ENCODE measurements at places on chromosomes 11 and 22.

GRCh38 chr11:66562907-66563583, 5.4 kb downstream of the CTSF start:
- DNase-seq = no peak

GRCh38 chr11:110069158-110069737, 23.9 kb upstream of the ZC3H12C start:
- peak; percentile 80 for DNase-seq

- DNase-seq = no peak
Measured at GRCh38 chr22:45425531-45426265, 12.2 kb downstream of the RIBC2 start.

- DNase-seq = peak; percentile 74
Measured at GRCh38 chr11:46696212-46696558, 4.2 kb downstream of the ARHGAP1 start.

DNA sequence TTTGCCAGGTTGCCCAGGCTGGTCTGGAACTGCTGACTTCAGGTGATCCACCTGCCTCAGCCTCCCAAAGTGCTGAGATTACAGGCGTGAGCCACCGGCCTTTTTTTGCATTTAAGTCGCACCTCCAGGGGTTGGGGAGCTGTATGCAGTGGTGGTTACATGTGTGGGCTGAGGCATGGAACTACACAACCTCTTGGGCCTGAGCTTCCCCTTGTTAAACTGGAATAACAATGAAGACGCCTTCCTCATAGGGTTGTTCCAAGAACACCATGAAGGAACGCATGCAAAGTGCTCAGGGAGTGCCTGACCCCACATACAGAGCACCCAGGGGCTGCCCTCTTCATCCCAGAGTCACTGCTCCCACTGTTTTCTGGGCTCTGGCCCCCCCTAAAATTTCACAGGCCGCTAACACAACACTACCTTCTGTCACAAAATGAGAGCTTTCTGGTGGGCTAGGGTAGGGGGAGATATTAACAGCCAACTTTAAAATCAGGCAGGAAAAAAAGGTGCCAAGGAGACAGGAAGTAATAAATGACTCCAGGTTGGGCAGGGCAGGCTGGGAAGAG, 1.3 kb upstream of the FAM118A start:
- no peak for DNase-seq

DNA sequence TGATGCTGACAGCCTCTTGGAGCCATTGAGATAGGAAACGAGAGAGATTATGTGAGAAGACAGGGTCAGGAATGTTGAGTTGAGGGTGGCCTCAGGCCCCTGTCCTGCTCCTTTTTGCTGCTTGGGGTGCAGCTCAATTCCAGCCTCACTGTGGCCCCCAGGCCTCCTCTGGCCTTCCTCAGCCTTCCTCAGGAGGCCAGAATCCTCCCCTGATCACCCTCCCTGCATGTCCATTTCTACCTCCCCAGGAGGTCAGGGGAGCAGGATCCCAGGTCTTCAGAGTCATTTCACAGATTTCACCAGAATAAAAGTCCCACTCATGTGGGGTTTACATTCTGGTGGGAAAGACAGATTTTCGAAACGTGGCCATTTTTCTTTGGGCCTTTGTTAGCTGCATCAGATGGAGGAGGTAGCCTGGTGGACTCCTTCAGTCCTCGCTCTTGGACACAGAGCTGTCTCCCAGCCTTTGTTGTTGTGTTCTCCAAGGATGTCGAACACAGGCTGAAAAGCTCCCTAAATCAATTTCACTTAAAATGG, 2.2 kb upstream of the KCNQ1OT1 start:
- no peak for DNase-seq

GRCh38 chr22:46747646-46748045, 9.6 kb upstream of the CERK start:
- DNase-seq = no peak

- DNase-seq = peak; percentile 67
Measured at GRCh38 chr22:20867179-20868024, 8.6 kb downstream of the SNAP29 start.

DNA sequence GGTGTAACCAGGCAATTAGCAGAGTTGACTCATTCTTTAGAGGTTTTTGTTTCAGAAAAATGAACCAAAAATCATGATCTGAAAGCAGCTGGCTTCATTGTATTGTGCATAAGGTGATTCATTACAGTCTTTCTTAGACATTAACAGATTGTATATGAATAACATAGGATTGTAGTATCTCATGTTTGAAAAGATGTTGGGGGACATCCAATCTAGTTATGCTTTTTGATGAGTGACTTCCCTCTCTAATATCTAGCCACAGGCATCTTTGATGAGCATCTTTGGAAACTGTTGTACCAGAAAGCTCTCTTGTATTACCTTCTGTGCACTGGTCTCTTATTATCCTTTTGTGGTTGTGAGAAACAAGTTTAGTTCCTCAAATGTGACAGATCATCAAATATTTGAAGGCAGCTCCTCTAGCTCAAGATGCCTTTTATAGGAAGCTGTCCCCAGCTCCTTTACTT, 8.3 kb downstream of the GRK3 start:
- no peak for DNase-seq

DNA sequence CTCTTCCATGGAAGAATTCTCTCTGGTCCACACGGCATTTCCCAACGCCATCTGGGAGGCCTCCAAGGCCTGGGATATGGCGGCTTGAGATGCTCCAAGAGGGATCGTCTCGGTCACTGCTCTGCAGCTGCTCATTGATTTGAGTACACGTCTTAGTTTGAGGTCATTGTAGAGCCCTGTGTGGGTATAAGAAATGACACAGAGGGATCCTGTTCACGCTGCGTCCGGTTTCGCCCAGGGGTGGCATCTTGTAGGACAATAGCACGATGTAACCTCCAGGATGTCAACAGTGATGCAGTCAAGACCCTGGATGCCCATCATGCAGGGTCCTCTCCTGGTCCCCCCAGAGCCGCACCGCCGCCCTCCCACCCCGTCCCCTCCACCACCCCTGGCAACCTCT, 564.6 kb downstream of the BRD1 start:
- DNase-seq = no peak

DNA sequence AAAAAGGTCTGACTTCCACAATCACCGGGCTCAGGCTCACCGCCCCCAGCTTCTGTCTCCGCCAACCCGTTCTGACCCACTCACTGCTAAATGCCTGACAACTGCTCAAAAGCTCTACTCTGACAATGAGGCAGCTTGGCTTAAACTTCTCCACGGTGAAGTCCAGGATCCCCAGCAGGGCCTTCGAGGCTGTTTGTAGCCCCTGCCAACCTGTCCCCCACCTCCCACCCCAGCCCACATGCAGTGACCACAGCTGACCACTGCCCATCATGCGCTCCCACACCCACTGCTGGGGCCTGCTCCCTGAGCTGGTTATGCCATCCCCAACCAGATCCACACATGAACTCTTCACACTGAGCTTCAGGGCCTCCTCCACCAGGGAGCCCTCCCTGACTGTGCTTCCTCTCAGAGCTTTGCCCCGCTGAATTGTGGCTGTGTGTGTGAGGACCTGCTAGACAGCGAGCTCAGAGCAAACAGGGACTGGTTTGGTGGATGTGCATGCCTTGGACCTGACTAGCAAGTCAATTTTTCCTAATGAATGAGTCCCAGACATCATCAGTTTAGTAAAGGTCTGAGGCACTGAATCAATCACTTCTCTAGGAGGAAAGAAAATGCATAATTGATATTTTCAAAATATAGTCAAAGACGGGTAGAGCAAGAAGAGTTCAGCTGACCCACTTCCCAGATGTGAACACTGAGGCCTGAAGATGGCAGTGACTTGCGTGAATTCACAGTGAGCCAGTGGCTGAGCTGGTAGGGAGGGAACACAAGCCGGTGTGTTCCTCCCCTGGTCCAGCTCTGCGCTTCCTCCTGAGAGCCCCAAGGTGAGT, 7.7 kb downstream of the LRRC32 start:
- peak; percentile 6 for DNase-seq

DNA sequence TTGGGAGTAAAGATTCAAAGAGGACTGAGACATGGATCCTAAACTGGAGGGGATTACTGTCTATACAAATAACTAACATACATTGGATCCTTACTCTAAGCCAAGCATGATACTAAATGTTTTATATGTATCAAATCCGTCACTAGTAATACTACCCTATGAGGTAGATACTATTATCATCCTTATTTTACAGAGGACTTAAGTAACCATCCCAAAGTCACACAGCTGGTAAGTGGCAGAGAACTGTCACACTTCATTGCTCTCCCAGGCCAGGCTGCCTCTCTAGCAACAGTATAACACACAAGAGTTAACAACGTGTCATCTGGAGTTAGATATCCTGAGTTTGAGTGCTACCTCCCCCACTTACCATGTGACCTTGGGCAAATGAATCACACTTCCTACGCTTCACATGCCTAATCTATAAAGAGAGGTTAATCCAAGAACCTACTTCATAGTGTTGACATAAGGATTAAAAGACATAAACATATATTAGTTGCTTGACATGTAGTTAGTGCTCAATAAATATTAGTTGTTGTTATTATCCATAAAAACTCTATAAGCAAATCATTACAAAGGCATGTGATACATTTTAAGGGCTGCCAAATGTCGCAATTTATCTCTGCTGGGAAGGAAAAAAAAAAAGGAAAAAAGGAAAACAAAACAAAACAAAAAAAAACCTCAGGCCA, 33.8 kb upstream of the SPON1 start:
- no peak for DNase-seq

- DNase-seq = no peak
Measured at GRCh38 chr11:133762538-133762937, 82.8 kb downstream of the SPATA19 start.

DNA sequence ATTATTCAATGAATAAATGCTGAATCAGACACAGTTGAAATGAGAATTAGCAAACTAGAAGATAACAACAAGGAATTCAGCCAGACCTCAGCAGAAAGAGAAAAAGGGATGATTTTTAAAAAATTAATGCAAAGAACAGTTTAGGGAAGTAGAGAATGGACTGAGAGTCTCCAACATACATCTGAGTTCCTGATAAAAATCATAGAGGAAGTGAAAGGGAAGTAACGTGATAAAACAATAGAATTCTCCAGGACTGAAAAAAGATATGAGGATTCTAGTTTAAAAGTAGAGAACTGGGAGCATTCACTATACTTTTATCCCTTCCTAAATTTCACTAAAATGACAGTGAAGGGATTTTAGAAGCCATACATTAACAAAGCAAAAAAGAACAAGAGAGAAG, 592.0 kb downstream of the SOX6 start:
- DNase-seq = no peak

All from left cardiac atrium (tissue), 4 donors.